ENCODE measurements at places on chromosomes 4 and X.

DNA sequence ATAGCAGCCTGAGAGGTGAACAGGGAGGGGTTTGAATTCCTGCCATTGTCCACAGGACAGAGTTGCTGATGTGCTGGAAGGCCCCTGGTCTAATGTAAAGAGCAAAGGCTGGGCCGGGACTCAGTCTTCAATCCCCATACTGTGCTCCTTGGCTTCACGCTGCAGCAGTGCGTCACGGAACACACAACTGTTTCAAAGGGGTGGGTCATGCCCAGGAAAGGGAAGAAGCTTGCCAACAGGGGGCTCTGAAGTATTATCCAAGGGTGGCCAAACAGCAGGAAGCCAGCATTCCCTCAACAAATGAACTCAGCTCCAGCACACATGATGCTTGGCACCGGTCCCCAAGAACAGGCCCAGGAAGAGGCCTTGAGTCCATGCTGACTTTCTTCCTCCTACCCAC is 122.5 kb downstream of the NFKB1 start:
- DNase-seq, result no peak

- DNase-seq, result no peak
These were observed 18.8 kb upstream of the ZNF81 start for GRCh38 chrX:47817897-47818296.

- DNase-seq, result no peak
These were observed 10.0 kb upstream of the PSAPL1 start for GRCh38 chr4:7444731-7445130.

- no peak for DNase-seq
These were observed 33.1 kb downstream of the ERVMER34-1 start for GRCh38 chr4:52718123-52718522.
